ENCODE measurements at places on chromosomes 6 and 20. TPM values are rescaled to one million over a fixed set of nuclear protein-coding genes. Genes with fewer than 3 reads are reported as not detected.
A peak's percentile ranks its signal among the peaks of the same experiment; 100 is the strongest.

- H3K4me3 ChIP-seq = peak overlapping the region; percentile 91
- H3K36me3 ChIP-seq = no peaks in the 10 kb centered on the region
- H3K27me3 ChIP-seq = no peaks in the 10 kb centered on the region
- H3K4me1 ChIP-seq = peaks cover 6% of the 10 kb centered on the region
- DNase-seq = peak; percentile 92
These were observed 118.0 kb downstream of the HFE start for GRCh38 chr6:26205161-26205624.

GRCh38 chr6:25054469-25054868 lies 118.7 kb upstream of the RIPOR2 start:
- no peak overlapping the region for H3K4me3 ChIP-seq
- H3K27ac ChIP-seq = no peak overlapping the region
- H3K27me3 ChIP-seq = no peaks in the 10 kb centered on the region
- DNase-seq = no peak

DNA sequence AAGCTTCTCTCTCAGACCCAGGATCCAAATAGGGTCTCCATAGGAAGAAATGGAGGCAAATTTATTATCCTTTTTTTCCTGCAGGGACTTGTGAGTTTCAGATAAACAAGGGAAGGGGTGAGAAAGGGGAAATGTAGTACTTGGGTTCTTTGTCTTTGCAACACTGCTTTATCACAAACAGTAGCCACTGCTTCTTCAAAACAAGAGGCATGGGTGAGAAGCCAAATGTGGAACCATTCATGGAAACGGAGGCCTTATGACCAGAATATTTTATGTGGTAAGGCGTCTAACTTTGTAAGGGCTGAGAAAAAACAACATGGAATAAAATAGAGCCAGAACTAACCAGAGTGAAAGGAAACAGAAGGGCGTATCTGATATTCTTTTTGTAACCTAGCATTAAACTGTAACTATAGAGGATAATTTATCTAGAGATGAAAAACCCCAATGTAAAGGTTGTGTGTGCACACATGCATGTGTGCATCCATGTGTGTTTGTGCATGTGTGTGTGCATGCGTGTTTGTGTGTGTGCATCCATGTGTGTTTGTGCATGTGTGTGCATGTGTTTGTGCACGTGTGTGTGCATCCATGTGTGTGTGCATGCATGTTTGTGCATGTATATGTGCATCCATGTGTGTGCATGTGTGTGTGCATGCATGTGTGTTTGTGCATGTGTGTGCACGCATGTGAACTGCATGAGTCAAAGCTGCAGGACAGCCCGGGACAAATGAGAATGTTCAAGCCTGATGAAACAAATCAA lies 143.3 kb upstream of the SMLR1 start:
- no peak for DNase-seq
- no peaks in the 10 kb centered on the region for H3K4me1 ChIP-seq
- no peaks in the 10 kb centered on the region for H3K27me3 ChIP-seq
- no peak overlapping the region for H3K27ac ChIP-seq

The CLPSL2 gene
- polyA plus RNA-seq = not detected
